Activated T-cell treated with anti-CD3 and anti-CD28 coated beads for 48 hours (primary cell): ENCODE measurements at places on chromosomes 12 and 14.

DNA sequence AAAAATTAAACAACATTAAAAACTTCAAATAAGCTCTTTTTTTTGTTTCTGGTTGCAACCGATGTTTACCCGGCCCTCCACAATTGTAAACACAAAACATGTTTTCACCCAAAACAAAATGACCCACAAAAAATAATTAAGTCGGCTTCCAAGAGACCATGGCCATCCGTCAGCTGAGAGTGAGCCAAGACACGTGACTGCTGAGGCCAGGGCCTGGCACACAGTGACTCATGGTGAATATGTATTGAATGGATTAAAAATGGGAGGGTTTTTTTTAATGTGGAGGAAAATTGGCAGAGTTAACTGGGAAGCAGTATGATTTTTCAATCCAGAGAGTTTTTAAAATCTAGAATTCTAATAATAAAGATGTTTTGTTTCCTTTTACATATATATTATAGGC lies 13.8 kb upstream of the CPNE8 start:
- DNase-seq = no peak

GRCh38 chr12:104976703-104977102 lies 9.4 kb upstream of the NOPCHAP1 start:
- DNase-seq = no peak

GRCh38 chr12:45944771-45945170 lies 45.6 kb downstream of the SCAF11 start:
- no peak for DNase-seq

GRCh38 chr14:45641541-45641940 lies 388.5 kb upstream of the MIS18BP1 start:
- no peak for DNase-seq

GRCh38 chr14:51704545-51704944 lies 52.8 kb downstream of the FRMD6 start:
- no peak for DNase-seq

- no peak for DNase-seq
Measured at GRCh38 chr12:34404377-34405285, 382.3 kb downstream of the ALG10 start.

DNA sequence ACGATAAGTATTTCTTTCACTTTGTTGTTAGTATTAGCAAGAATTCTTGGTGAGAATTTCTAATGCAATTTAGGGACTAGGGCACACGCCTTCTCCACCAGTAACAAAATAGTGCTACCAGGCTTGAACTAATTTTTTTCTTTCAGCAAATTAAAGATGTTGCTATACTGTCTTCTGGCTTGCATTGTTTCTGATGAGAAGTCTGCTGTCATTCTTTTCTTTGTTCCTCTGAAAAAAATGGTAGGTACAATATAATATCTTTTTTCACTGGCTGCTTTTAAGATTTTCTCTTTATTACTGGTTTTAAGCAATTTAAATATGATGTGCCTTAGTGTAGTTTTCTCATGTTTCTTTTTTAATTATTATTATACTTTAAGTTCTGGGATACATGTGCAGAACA lies 171.2 kb downstream of the PCNX1 start:
- no peak for DNase-seq

GRCh38 chr12:7302266-7302986 lies 1.4 kb upstream of the ACSM4 start:
- no peak for DNase-seq

GRCh38 chr12:127550271-127550670 lies 716.7 kb upstream of the TMEM132C start:
- no peak for DNase-seq

DNA sequence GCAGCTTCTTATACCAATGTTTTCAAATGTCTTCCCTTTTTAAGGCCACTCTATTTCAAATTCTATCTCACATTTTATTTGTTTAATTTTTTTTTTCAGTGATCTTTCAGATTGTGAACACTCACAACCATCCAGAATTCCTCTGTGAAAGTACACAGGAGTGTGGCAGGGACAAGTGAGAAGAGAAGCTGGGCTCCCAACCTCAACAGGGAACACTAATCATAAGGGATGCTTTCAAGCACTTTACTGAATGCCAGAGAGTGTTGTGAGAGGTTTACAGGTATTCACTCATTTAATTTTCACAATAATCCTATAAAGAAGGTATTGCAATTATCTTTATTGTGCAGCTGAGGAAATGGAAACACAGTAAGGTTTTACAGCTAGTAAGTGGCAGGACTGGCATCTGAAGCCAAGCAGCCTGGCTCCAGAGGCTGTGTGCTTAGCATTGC lies 60.1 kb upstream of the PYGL start:
- DNase-seq = no peak

DNA sequence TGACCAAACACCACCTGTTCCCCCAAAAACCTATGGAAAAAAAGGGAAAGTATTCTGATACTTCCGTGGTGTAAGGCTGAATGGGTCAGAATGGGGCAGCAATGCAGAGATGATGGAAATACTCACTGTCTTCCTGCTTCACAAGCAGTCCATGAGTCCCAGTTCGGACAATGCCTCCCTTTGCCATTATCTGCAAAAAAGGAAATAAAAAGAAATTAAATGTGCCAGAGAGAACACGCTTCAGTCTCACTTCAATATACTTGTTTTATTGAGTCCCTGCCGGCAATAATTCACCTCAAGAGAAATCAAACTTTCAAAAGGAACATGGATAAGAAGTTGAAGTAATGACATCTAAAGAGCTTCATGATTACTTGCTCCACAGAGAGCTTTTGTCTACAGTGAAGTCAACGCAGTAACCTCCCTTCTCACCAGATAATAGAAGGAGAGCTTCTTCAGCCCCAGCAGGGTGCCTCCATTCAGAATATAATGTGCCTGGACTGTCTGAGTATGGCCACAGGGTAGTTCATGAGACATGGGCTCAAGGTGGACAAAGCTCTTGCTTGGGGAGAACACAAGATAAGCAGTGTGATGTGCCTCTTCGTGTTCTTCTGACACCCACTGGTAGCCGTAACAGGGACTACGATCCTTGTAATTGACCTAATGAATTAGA lies 14.6 kb downstream of the A2M start:
- no peak for DNase-seq
